ENCODE measurements at places on chromosomes 13 and 19. TPM values are rescaled to one million over a fixed set of nuclear protein-coding genes. Genes with fewer than 3 reads are reported as not detected.

SIGLEC12 gene
- not detected for total RNA-seq

KLK3 gene
- not detected for total RNA-seq

DNA sequence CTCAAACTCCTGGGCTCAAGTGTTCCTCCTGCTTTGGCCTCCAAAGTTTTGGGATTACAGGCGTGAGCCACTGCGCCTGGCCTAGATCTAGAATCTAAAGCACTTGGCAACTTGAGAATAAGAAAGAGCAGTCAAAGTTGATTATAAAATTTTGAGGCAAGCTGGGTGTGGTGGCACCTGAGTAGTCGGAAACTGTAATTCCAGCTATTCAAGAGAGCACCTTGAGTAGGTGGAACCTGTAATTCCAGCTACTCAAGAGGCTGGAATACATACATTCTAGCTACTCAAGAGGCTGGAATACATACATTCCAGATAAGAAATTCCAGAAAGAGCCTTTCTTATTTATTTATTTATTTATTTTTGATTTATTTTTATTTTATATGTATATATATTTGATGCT is 8.3 kb upstream of the NAA16 start:
- DNase-seq: no peak

GRCh38 chr19:29544656-29545360 is 19.0 kb downstream of the VSTM2B start:
- DNase-seq: no peak

FAAP24 gene
- total RNA-seq: 4.2 TPM

DNA sequence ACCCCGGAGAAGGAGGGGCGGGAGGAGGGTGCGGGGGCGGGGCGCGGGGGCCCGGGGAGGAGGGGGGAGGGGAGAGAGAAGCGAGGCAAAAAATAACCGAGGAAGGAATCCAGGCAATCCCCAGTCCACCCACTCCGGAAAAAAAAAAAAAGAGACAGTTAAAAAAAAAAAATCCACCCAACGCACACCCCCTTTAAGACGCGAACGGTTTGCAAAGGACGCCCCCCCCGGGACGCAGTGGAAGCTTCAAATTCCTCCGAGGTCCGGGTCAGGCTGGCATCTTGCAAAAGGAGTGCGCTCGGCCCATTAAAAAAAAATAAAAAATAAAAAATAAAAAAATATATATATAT is at the start of gene CACNA1A:
CACNA1A (minus strand) TSS at position 9 of the 350 bp plus-strand sequence. CDS start 255 bp downstream, outside the sequence.
- no peak for DNase-seq

- no peak for DNase-seq
Observed at GRCh38 chr13:50319635-50320255, 304.5 kb downstream of the KCNRG start.

- DNase-seq: peak; percentile 98
Observed at GRCh38 chr19:35509861-35510625, 3.4 kb downstream of the DMKN start.

DNA sequence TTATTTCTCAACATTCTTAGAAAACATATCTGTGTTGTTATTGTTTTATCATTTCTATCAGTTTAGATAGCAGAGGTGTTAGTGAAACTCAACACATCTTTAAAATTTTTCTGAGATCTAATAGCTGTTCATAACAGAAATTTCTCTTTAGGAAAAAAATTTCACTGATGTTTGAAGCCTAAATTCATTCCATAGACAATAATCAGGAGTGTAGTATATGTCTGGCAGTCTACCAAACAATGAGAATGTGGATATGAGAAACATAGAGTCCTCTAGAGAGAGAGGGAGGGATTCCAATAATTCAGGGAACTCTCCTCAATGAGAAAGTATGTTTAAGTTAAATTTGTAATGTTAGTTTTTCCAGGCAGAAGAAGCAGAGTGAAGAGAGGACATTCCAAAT is 118.2 kb upstream of the EDNRB start:
- no peak for DNase-seq
